ENCODE measurements at places on chromosomes 7 and 10.

GRCh38 chr7:116809636-116810266 is 52.6 kb upstream of the CAPZA2 start:
- DNase-seq: no peak

- no peak for DNase-seq
These were observed 6.9 kb upstream of the VGF start for GRCh38 chr7:101172005-101172853.

DNA sequence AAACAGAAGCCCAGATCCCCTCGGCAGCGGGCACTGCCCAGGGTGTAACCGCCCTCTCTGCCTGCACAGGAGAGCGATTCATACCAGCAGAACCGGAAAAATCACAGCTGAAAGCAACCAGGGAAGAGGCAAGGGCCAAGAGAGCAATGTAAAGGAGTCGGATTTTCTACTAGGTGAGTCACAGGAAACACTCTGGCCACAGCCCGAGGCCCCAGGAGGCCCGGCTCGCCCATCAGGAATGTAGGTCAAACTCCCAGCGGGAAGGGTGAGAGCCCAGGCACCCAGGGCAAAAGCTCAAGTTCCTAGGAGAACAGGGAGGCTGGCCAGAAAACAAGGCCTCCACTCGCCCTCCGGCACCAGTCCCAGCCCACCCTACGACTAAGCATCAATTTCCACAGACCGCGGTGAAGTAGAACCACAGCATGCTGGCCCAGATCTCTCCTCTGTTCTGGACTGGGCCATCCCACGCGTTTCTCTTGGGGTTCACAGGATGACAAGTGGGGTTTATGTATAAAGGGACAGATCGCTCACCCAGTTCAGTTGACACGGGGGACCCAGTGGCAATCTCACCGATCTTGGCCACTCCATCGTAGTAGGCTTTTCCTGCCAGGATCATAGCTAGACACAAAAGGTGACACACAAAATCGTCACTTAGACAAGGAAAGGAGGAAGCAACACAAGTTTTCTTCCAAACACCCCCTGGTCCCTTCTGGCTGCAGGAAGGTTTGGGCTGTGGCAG is 46.2 kb downstream of the BAIAP2L1 start:
- no peak for DNase-seq

GRCh38 chr10:127080317-127080716 is 116.1 kb downstream of the INSYN2A start:
- no peak for DNase-seq

- peak; percentile 40 for DNase-seq
These were observed 37.4 kb downstream of the RASGEF1A start for GRCh38 chr10:43229208-43230061.

- no peak for DNase-seq
These were observed 95.0 kb downstream of the TAF3 start for GRCh38 chr10:7913126-7913872.

DNA sequence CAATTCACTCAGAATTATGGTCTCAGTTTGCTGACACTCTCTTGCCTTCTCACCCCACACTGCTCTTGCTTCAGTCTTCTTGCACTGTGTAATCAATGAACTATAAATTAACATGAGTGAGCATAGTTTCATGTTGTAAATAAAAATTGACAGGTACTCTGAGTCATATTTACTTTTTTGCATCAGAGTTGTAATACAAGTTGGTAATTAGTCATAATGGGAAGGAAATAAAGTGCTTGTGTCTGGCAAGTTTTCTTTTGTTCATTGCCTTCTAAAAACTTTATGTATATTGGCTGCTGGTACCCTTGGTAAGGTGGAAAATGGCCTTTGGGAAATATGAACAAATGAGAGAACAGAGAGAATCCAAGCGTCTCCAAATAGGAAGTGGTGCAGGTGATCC is 169.3 kb upstream of the MAGI2 start:
- DNase-seq: no peak
